Amygdala (tissue), 56 donors: ENCODE measurements at places on chromosomes 4 and X.

- no peak for DNase-seq
Measured at GRCh38 chrX:43386875-43387274, 269.2 kb upstream of the MAOA start.

GRCh38 chr4:151809716-151810115 is 48.9 kb upstream of the GATB start:
- DNase-seq = no peak

DNA sequence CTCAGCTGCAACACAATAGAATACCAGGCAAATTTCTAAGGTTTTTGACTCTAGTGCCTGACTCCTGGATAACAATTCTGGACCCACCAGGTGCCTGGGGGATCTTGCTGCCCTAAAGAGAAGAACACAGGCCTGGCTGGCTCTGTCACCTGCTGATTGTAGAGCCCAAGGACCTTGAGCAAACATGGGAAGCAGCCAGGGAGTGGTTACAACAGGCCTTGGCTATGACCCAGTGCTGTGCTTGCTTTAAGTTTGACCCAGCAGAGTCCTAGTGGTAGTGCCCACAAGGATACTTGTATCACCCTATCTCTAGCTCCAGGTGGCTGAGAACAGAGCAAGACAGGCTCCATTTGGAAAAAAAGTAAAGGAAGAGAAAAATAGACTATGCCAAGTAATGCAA is 176.8 kb upstream of the DCAF12L2 start:
- no peak for DNase-seq

DNA sequence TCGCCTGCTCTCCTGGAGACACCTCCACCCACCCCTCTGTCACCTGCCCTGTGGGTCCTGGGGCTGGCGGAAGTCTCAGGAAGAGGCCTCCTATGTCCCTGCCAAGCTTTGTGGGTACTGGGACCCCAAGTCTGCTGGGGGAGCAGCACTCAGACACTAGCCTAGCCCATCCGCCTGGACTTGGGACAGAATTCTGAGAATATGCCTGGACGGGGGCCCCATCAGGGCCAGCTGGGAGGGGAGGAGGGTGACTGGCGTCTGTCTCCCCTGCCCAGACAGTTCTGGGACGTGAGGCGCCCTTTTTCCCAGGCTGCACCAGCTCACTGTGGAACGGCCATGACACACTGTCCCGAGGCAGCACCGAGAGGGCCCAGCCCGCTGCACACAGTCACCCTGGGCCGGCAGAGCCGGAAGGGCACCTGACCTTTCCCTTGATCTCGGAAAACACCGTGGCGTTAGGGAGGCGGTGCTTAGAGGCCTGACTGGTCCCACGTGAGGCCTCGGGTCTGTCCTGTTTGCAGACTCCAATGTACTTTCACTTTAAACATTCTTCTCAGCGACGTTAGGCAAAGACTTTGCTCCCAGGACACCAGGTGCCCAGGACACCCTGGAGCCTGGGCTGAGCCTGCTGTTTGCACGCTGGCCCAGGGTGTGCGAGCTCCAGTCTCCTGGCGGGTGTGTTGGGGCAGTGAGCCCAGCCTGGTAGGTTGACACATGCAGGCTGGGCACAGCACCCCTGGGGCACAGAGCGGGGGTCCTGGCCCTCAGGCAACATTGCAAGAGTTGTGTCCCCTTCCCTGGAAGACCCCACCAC is 700 bp downstream of the SLC26A1 start:
- DNase-seq = no peak

DNA sequence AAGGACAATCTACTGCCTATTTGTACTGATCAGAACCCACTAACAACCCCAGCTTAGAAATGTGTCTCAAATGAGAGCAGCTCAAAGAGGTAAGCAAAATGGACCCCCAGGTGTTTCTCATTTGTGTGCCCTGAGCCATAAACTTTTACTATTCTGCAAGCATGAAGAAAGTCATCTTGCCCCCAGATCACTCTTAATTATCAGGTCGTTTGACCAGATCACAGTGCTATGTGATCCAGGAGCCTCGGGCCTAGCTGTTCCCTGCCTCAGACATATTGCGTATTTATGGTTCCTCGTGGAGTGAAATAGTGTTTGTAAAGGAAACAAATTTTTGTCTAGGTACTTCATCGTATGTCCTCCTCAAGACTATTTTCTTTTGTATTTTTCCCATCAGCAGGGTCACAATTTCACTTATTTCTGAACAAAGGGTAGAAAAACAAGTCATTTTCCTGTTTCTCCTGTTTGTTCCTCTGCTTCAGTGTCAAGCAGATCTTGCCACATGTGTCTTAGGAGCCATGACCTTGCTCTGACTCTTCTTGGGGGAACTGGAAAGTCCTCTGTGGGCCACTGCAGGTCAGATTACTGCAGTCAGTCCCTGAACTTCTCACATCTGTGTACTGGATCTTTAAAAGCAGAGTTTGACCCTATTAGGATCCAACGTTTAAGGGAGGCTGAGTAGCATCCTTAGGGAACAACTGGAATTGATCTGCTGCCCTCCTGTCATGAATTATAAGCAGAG is 194.9 kb downstream of the PALLD start:
- no peak for DNase-seq

GRCh38 chr4:168734703-168735678 is 238.1 kb downstream of the PALLD start:
- DNase-seq = no peak

- DNase-seq = no peak
Measured at GRCh38 chr4:72977936-72978485, 91.5 kb downstream of the COX18 start.

DNA sequence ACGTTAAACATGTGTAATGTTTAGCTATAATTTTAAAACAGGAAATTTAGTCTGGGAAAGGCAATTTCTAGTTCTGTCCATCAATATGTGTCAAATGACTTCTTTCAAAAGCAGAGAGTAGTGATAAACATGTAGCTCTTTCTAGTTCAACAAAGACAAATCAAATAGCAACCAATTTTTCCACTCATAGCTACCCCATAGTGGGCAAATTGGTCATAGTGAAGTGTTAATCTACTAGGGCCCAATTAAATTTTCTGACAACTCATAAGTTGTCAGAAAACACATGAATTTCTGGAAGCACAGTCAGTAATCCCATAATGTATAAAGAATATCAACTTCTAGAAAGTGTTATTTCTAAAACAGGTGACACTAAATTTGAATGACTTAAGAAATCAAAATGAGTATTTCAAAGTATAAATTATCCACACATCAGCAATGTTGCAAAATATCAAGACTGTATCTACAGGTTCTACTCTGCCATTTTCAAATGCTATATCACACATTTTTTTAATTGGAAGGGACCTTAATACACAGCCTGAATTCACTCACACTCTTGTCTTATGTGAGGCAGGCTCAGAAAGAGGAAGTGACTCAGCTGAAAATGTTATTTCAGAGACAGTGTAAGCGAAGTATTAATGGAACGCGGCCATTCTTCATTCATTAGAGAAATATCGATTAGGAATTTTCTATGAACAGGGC is 7.7 kb downstream of the OCIAD2 start:
- no peak for DNase-seq

- DNase-seq = no peak
Measured at GRCh38 chr4:120053911-120054310, 12.7 kb downstream of the MAD2L1 start.

GRCh38 chr4:105147016-105147552 is 408 bp downstream of the TET2 start:
- DNase-seq = no peak

- DNase-seq = no peak
Measured at GRCh38 chr4:145679991-145680455, at the start of gene C4orf51. C4orf51 (plus strand) TSS chr4:145680146; CDS start chr4:145680204, 58 bp downstream.

DNA sequence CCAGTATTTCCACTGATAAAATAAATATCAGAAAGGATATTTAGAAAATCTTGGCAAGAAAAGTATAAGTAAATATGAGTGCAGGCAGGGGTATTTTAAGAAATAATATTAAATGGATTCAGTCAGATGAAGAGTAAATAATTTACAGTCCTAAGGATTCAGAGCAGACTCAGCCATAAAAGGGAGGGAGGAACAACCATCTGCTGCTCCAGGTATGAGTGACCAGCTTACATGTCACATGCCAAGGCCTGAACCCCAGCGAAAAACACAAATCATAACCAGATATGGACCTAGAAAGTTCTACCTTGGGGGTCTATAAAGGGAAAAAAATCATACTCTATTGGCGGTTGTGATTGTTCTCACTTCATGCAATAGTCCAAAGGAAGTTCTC is 166.8 kb downstream of the COL4A6 start:
- DNase-seq = no peak

- DNase-seq = no peak
Measured at GRCh38 chrX:57952320-57952678, 42.0 kb upstream of the ZXDA start.

DNA sequence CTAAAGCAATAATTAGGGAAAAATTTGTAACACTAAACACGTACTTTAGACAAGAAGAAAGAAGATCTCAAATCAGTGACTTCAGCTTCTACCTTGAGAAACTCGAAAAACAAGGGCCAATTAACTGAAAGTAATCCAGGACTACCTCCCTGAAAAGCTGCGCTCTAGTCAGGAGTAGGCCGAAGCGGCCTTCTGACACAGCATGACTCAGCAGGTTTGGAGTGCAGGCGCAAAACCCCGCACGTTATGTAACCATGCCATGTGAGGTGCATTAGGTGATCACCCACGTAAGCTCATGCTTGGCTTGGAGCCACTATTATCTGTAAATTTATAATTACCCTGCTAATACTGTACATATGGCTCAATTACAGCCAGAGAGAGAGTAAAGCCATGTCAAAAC is 52.8 kb upstream of the CCDC149 start:
- no peak for DNase-seq

- DNase-seq = no peak
Measured at GRCh38 chrX:70480660-70481018, 36.0 kb downstream of the DLG3 start.

- no peak for DNase-seq
Measured at GRCh38 chr4:42390622-42391354, 6.5 kb upstream of the SHISA3 start.

DNA sequence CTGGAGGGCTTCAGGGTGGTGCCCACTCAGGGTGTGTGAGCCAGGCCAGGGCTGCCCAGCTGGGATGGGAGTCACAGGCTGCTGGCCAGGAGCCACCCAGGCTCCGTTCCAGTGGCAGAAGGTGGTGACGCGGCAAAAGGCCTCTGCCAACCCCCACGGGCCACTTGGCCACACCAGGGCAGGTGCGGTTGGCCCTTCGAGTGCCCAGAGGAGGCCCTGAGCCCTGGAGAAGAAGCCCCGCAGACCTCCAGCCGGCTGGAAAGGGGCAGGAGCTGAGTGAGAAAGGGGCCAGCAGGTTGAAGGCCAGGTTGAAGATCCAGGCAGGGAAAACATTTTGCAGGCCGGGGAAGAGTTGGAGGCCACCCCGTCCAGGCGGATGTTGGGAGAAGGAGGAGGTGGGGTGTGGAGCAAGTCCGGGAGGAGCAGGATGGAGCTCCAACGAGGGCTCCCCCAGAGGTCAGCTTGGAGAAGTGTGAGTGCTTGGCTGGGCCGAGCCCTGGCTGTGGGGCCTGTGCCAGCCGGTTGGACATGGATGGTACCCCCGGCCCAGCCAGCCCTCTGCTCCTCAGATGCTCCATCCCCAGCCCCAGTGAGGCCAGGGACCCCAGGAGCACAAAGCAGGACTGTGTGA is 2.8 kb upstream of the CPLX1 start:
- no peak for DNase-seq

DNA sequence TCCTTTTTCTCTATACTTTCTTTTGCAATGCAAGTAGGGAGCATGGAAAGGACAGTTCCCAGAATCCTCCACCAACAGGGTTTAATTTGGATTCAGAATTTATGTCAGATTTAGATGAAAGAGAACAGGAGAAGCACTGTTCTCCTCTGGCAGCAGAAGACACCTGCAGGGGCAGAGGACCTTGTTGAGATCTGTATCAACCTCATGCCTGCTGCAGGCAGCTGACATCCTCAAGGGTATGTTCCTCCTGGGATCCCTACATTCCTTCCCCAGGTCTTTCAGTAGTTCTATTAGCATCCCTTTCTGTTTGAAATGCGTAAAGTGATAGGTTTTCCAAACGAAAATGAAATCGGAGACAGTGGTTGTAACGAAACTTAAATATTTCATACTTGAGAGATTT is 10.6 kb upstream of the GUCY1A1 start:
- no peak for DNase-seq

DNA sequence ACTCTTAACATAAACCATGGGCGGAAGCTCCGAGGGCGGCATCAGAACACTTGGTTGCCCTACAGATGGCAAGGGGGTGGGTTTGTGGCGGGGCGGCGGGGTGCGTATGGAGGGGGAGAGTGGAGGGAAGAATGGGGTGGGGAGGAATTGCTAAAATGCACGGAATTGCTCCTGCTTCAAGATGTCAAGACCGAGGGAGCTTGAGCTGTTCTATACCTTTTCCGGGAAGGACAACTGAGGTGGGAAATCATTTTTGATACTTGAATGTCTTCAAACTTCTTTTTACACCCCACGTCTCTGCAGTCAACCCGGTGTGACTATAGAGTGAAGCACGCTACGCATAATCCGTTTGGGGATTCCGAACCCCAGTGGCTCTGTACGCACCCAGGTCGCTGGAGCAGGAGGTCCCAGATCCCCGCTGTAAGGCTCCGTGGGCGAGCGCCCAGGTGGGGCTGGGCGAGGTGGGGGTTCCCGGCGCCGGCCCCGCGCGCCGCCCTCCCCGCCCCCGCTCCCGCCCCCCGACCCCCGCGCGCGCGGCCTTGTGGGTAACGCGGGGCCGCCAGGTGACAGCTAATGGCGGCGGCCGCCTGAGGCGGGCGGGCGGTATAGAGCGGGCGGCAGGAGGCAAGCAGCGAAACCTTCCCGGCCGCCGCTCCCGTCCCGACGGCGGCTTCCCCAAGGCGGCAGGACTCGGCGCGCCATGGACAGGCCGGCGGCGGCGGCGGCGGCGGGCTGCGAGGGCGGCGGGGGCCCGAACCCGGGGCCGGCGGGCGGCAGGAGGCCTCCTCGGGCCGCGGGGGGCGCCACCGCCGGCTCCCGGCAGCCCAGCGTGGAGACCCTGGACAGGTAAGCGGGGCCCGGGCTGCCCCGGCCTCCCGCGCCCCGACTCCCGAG is at the start of gene MTMR1:
Gene MTMR1 (plus strand): TSS at position 566 of the 894 bp plus-strand sequence. CDS start 135 bp downstream, at position 701.
- peak; percentile 47 for DNase-seq

DNA sequence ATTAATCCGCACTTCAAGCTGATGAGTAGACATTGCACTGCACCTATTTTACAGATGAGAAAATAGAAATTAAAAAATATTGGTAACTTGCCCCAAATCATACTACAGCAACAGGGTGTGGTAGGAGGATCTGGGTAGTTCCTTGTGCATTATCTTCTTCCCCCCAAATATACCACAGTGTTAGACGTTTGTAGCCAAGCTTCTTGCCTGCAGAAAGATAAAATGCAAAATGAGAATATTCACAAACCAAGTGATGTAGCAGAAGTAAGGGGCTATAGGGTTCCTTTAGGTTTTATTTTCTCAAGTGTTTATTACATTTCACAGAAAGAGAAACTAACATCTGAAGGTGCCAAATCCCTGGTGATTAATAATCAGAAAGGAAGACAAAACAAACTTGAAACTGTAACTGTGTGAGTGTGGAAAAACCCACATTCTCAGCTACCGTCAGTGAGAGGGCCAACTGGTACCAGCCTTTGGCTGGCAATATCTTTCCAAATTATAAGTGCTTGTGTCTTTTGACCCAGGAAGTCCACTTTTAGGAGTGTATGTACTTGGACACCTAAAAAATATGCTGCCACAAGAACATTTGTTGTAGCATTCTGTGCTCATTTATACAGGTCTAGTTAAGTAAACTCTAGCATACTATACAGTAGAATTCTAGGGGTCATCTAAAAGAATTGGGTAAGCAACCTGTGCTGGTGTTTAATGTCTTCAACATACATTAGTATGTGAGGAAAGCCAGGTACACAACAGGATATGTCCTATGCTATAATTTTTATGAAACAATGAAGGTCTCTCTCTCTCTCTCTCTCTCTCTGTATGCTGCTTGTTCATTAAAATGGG is 6.7 kb upstream of the CD38 start:
- DNase-seq = no peak
